ENCODE measurements at places on chromosomes 4 and X. TPM values are rescaled to one million over a fixed set of nuclear protein-coding genes. Genes with fewer than 3 reads are reported as not detected.

SMIM10 gene
- total RNA-seq: not detected

UGT2B11 gene
- not detected for total RNA-seq

GLRB gene
- total RNA-seq: not detected

THAP6 gene
- total RNA-seq: 19.1 TPM

GPR82 gene
- total RNA-seq: not detected

CT45A8 gene
- total RNA-seq: not detected

IL13RA1 gene
- total RNA-seq: 0.78 TPM

L1CAM gene
- total RNA-seq: 1.2 TPM

PGAM4 gene
- total RNA-seq: not detected

PCDH7 gene
- not detected for total RNA-seq

DCLK2 gene
- total RNA-seq: not detected

MAGEA3 gene
- not detected for total RNA-seq

GYPB gene
- not detected for total RNA-seq

SEL1L3 gene
- 34.9 TPM for total RNA-seq

Data from CD4-positive, alpha-beta T cell (primary cell).